ENCODE measurements at places on chromosomes 6 and 20.

GRCh38 chr6:152054441-152054840 lies 247.0 kb downstream of the ESR1 start:
- DNase-seq: peak; percentile 18

GRCh38 chr6:593139-593906 lies 63.6 kb downstream of the HUS1B start:
- DNase-seq: peak; percentile 55

- DNase-seq: peak; percentile 28
Observed at GRCh38 chr6:24283043-24283985, 74.5 kb downstream of the DCDC2 start.

GRCh38 chr6:109687271-109687761 lies 3.7 kb downstream of the AK9 start:
- peak; percentile 78 for DNase-seq

DNA sequence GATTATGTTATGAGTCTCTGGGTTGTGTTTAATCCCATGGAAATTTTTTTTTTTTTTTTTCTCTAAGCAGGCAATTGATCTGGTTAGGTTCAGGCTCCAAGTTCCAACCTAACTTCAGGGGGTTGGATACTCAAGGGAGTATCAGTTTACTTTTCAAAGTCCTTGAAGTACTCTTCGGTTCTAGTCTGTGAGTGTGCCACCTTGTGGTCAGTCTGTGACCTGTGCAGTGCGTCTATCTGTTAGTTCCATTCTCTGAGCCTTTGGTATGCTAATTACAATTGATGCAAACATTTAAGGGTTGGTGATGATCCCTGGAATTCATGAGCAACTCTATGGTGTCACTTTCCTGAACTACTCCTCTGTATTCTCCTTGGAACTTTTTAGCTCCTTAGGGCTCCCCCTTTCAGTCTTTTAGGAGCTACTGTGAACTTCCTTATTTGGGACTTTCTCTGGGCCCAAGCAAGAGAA lies 342.0 kb downstream of the SOX4 start:
- DNase-seq: peak; percentile 62

DNA sequence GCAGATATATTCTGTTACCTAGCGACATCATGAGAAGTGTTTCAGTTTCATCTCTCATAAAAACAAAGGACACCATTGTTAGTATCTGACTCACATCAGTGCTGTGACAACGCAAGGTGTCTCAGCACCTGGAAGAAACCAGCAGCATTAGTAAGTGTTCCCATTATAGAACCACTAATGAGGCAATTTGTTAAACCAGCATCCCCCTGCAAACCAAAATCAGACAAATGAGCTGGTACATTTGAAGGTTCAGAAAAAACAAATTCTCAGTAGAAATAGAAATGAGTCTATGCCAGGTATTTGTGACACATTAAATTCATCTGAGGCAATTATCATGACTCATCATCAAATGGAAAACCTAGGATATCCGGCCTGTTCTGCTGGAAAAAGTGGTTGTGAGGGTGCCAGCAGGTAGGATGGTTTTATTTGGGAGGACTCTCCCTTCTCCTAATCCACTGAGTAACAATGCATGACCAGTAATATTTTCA lies 151.7 kb downstream of the TMEM200A start:
- no peak for DNase-seq

- no peak for DNase-seq
Observed at GRCh38 chr20:16203096-16203495, 370.2 kb downstream of the KIF16B start.

DNA sequence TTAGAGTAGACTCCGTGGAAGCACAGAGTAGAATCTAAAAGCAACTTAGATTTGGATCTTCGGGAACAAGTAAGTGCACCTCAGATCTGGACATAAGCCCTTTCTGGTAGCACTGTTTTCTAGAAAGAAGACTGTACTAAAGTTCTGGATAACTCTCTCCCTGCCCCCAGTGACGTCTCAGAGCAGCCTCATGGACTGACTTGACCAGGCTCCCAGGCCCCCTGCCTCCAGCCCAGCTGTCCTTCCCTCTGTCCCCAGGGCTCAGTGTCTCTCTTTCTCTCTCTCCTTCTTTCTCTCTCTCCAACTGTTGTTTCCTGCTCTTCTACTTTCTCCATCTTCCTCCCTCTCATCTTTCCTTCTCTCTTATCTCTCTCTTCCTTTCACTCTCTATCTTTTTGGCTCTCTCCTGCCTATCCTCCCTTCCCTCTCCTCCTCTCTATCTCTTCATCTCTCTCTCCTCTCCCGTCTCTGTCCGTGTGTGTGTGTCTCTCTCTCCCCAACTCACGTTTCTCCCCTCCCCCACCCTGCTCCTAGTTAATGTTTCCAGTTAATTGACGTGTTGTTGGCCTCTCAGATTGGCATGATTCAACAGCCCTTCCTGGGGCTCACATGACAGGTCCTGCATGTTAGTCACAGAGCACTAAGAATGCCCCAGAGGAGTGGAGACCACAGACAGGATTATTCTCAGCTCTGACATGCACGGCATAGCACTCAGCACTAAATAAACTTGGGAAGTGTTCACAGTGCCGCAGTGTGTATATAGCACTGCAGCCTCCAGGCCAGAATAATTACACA lies 180.4 kb upstream of the FOXQ1 start:
- peak; percentile 93 for DNase-seq

- peak; percentile 13 for DNase-seq
Observed at GRCh38 chr6:38387461-38387860, 252.3 kb downstream of the BTBD9 start.

DNA sequence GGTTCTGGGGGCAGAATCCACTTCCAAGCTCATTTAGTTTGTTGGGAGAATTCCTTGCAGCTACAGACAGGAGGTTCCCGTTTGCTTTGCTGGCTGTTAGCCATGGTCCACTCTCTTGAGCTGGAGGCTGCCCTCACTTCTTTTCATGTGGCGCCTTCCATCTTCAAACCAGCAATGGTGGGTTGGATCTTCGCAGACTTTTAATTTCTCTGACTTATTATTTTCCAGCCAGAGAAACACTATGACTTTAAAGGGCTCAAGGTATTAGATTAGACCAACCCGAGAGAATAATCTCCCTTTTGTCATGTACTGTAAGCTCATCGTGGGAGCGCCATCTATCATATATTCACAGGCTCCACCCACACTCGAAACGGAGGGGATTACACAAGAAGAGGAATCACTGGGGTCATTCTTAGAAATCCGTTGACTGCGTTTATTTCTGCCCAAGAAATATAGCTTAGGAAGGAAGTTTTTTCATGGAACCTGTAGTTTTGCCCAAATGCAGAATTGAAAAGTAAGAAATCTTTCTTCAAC lies 38.9 kb downstream of the SAMD5 start:
- DNase-seq: no peak

- DNase-seq: peak; percentile 18
Observed at GRCh38 chr6:149190224-149190831, 127.2 kb upstream of the TAB2 start.

DNA sequence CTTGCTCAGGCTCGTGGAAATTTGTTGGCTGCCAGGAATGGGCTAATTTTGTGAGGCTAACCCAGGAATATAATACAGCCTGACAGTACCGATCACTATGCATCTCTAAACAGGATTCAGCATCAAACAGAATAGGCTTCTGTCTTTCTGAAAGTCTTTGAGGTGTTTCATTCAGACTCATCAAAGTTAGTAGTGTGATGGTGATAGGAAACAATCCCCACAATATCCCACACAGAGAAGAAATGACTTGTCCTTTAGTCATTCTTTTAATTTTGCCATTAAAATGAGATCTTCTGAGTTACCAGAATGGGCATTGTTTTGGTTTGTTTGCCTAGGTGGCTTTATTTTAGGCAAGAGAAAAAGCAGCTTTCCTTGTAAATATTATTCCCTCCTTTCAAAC lies 54.3 kb downstream of the FAM229B start:
- DNase-seq: no peak

GRCh38 chr6:136728976-136729515 lies 63.2 kb downstream of the MAP3K5 start:
- DNase-seq: no peak

DNA sequence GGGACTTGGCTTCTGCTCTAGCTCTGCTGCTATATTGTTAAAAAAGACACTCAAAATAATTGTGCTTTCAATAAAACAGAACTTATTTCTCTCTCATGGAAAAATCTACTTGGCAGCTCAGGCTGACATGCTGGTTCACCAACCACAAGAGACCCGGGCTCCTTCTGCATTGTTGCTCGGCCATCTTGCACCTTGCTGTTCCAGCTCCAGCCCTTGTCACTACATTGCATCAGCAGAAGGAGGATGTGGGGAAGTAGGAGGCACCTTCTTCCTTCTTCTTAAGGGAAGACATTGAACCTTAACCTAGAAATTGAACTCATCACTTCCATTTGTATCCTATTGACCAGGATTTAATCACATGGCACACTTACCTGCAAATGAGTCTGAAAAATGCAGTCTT lies 6.6 kb upstream of the C20orf202 start:
- DNase-seq: no peak

GRCh38 chr6:112946051-112946450 lies 598.9 kb downstream of the RFPL4B start:
- no peak for DNase-seq

DNA sequence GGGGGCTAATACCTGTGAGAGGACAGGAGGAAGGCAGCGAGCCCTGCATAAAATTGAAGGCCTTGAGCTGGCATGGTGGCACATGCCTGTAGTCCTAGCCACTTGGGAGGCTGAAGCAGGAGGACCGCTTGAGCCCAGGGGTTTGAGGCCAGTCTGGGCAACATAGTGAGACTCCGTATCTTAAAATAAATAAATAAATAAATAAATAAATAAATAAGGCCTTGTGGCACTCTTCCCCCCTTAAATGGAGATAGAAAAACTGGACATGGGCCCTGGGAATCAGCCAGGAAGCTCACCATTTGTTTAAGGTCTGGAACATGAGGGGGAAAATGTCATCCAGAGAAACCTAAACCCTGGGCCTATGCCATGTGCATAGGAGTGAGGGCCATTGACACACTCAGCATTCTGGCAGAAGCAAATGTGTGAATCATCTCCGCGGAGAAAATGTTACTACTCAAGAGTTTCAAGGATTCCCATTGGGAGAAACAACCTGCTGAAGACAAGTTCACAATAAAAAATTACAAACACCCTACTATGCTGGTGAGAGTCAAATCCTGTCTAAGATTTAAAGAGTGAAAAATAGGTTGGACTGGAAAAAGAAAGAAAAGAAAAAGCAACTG lies 51.9 kb upstream of the UBR2 start:
- peak; percentile 61 for DNase-seq

DNA sequence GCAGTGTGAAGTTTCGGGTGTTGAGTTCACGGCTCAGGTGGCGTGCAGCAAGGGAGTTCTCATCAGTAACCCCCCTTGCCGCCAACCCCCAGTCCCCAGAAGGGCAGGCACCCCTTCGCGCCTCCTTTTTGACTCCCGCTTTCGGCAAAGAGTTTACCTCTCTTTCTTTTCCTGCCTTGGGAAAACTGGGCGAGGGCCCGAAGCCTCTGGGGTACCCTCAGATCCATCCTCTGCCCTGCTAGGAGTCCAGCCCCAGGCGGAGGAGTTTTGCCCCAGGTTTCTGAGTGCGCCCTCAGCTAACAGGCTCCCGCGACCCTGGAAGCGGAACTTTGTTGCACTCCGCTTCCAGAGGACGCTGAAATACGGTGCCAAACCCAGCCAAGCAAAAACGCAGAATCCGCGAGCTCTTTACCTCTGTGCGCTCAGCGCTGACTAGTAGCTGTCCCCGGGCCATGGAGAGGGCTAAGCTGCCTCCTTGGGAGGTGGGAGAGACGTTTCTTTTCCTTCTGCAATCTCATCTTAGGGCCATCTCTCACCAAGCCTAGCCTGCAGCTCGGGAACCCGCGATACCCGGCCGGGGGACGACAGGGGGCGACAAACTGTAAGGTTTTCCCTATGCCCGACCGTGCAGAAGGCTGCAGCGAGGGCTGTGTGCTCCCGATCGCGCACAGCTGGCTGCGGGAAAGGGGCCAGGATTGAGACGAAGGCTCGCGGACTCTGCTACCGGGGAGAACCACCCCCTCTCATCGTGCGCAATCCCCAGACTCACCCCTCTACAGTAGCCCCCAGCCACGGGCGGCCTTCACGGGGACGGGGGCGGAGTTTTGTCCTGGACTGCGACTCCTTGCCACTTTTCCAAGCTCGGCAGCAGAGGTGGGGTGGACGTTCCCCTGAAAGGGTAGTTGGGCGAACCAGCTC lies 2.7 kb upstream of the PAX1 start:
- peak; percentile 51 for DNase-seq

GRCh38 chr6:144104488-144104887 lies 9.1 kb upstream of the SF3B5 start:
- DNase-seq: no peak

- DNase-seq: no peak
Observed at GRCh38 chr6:43614396-43614730, 14.7 kb downstream of the GTPBP2 start.
